AG04449 (cell line): ENCODE measurements at places on chromosomes 6 and 20.
A peak's percentile ranks its signal among the peaks of the same experiment; 100 is the strongest.

DNA sequence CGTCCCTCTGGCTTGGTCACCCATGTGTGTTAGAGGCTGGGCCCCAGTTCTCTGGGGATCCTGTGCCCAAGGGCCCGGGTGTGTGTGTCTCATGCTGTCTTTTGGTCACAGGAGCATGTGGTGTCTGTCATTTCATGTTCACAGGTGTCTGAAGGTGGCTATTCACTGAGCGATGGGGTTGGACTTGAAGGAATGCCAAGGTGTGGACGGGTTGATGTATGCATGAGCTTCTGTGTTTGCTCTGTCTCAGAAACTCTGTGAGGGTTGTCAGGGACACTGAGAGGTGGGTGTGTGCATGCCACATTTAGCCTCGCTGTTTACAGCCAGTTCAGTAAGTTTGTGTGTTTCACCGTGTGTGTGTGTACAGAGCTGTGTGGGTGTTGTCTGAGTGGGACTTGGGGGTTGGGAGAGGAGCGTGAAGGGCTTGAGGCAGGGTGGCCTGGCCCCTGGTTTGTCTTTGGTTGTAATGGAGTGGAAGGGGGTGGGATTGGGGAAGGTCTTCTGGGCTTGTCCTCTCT is 1.2 kb downstream of the DDR1 start:
- no peak for DNase-seq

GRCh38 chr6:124536157-124536841 is 425.9 kb upstream of the RNF217 start:
- no peak for DNase-seq

- DNase-seq = no peak
Measured at GRCh38 chr20:51426718-51427650, 115.5 kb downstream of the NFATC2 start.

- DNase-seq = peak; percentile 46
Measured at GRCh38 chr6:161186173-161186769, 87.6 kb downstream of the AGPAT4 start.

GRCh38 chr20:43717616-43717995 is 9.2 kb downstream of the GTSF1L start:
- no peak for DNase-seq

DNA sequence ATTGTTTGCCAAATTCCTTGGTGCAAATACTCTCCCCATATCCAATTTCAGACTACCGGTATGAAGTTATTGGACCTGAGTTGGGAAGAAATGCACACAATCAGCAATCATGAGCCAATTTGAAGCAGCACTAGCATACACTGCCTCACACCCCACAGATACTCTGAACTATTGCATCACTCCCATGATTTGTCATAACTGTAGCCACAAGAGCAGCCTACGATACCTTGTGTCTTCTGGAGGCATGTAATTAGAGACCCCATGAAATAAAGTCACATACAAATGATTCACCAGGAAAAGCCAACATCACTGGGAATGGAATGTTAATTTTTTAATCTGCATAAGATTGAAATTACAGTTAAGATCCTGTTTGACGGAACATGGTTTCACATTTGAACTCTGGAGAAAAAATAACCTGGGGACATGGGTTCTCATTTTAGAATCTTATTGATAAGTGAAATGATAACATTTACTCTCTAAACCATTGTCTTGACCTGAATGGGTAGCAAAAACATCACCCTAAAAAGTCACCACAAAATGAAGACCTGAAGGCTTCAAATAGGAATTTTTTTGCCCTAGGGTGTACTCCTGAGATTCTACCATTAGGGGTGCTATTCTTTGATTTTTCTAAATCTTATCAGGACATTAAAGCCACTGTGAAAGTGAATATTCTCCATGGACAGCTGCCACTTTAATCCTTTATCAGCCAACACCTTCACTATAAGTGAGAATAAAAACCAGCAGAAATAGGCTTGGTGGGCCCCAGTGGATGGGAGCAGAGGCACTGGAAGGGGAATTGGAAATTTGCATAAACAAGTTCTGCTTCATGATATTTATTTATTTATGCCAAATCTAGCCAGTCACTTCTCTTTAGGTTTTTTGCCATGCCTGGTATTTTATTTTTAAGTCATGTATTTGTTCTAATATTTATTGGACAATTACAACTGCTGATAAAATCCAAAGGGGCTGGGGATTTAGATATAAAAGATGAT is 34.5 kb upstream of the HBS1L start:
- peak; percentile 2 for DNase-seq

DNA sequence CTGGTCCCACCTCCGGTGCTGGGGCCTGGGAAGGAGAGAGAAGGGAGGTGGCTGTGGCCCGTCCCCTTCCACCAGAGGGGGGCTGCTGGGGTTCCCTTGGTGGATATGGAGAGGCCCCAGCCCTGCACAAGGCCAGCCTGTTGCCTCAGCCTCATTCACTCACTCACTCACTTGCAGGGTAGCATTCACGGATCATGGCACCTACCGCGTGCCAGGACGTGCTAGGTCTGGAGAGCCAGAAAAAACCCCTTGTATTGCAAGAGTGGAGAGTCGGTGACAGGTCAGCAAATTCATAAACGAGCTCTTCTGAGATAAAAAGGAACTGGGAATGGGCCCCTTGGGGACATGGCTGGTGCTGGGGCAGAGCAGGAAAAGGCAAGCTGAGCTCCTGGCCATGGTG is 6.4 kb upstream of the ZBTB46 start:
- no peak for DNase-seq

- no peak for DNase-seq
Measured at GRCh38 chr6:6002848-6003620, 3.7 kb downstream of the NRN1 start.

GRCh38 chr6:53647462-53648094 is 18.0 kb downstream of the KLHL31 start:
- DNase-seq = no peak

DNA sequence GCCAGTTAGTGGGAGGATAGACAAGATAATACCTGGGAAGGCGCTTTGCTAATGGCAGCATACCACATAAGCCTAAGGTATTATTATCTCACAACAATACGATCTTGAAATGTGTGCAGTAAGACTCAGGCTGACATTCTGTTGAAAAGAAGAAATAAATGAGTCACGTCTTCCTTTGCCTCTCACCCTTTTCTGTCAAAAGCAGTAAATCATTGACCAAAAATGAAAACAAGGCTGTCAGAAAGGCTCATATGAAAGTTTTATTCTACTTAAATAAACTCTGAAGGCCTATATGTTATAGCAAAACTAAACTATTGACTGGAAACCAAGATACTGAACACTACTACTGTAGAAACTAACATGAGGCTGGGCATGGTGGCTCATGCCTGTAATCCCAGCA is 43.1 kb upstream of the IL20RA start:
- no peak for DNase-seq

- DNase-seq = no peak
Measured at GRCh38 chr6:161226009-161226964, 47.6 kb downstream of the AGPAT4 start.

DNA sequence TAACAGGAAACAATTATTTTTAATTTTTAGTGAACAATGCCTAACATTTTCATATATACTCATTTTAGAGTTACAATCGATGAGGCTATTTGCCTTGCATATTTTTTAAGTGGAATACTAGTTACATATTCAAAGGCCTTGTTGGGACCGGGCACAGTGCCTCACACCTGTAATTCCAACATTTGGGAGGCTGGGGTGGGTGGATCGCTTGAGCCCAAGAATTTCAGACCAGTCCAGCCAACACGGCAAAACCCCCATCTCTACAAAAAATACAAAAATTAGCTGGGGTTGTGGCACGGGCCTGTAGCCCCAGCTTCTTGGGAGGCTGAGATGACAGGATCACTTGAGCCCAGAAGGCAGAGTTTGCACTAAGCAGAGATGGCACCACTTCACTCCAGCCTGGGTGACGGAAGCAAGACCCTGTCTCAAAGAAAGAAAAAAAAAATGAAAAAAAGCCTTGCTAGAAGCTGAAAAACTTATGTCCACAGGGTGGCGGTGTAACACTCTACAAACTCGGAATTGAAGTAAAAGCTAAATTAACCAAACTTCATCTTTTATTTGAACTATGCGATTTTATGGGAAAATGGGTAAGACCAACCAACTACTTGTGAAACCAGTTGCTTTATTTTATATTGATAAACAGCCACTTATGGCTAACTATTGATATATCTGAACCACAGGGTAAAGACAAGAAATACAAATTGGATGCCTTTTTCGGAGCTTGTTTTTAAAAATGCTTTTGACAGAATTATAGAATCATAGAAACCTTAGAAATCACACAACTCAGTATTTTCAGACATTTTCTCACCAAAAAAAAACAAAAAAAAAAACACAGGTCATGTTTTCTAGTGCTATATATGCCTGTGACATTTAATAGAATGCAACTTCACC is 24.1 kb upstream of the ROS1 start:
- DNase-seq = no peak

GRCh38 chr6:114650891-114651290 is 308.1 kb upstream of the HS3ST5 start:
- DNase-seq = no peak

DNA sequence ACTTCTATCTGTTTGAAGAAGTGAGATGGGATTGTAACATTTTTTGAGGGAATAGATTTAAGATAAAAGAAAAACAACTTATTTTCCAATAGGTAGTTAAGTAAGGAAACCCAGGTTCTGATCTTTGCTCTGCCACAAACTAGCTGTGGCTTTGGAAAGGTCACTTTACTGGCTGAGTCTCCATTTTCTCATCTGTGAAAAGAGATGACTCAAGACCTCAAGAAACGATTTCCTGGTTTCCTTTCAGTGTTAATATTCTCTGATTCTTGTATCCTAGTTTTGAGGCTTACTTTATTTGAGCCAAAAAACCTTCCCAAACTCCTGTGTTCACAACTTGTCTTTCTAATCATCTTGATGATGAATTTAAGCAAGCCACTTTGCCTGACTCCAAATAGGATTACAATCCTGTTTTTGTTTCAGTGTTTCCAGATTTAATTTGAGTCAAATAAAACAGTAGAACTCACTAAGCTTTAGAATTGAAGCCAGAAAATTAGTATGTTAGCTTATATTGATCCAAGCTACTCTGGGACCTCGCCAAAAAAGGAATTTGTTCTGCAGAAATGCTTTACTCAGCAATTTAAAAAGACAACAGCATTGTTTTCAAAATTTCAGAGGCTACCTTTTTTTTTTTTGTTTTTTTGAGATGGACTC is 51.1 kb downstream of the ENPP1 start:
- DNase-seq = no peak

DNA sequence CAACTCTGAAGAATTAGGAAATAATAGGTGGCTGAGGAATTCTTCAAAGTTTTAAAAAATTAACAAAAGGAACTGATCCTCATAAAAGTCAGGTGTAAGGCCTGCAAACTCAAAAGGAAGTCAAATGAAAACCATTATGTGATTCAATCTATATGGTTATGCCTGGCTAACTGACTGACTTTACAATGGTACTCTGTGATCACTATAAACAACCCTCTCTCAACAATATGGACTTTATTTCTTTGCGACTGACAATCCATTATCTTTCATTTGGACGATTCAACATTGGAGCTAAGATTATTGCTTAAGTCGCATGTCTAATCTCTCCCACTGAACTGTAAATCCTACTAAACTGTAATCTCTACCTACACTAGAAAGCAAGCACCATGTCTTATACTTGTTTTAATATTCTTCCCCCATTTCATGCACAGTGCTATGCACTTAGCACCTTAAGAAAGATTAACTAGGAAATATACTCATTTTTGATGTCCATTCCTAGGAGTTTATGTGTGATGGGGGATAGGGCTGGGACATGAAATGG is 1.4 kb downstream of the STK38 start:
- no peak for DNase-seq

DNA sequence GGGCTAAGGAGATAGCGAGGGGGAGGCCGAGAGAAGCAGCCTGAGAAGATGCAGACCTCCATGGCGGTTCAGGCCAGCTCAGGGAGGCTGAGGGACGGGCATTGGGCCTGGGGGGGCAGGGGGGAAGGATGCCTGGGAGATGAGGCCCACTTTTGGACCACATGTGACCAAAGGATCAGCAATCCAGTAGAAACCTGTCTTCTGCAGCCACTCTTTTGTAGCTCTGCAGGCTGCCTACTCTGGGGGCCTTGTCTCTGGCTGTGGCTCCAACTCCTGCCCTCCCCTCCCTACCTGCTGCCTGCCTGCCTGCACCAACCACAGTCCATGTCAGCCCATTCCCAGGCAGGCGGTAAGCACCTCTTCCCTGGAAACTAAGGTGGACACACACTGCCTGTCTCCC is 106.8 kb upstream of the MLN start:
- no peak for DNase-seq

DNA sequence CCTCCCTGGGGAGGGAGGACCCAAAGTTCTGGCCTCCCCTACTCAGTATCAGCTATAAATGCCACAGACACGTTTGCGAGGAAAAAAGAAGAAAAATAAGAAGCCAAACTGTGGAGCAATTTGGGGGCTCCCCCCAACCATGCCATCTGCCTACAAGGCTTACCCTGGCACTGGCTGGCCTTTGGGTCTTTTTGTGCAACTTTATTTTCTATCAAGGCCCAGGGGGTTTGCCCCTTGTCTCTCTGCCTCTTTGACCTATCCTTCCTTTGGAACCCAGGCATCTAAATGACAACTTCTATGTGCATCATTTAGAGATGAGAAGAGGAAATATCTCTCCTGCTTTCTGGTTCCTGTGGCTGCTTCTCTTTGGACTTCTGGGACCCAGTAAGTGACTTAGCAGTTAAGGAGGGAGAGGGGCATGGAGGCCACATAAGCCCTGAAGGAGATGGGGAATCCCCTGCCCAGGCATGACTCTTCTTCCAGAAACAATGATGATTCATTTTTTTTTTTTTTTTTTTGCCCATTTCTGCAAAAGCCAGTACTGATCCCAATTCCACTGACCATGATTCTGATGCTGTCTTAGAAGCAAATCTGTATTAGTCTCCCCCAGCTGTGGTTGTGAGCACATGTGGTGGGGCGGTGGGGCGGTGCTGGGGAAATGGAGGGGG is at the start of gene MUC22:
MUC22 (plus strand) TSS at position 82 of the 668 bp plus-strand sequence; CDS start at position 315, 233 bp downstream.
- DNase-seq = peak; percentile 24

DNA sequence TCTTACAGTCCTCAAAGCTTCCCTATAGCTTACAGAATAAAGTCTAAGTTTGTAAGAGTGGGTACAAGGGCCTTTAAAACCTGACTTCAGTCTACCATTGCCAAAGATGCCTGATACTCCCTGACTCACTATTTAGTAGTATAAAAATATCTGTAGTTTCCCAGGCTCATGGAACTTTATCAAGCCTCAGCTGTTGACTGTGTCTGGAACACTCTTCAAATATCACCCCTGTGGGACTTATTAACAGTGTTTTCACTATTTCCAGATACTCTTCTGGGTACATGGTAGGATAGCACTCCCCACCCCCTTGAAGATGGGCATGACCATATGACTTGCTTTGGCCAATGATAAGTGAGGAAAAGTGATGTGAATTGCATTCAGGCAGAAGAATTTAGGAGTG is 105.3 kb upstream of the TENT5A start:
- DNase-seq = no peak
